ENCODE measurements at places on chromosomes 2 and 18. TPM values are rescaled to one million over a fixed set of nuclear protein-coding genes. Genes with fewer than 3 reads are reported as not detected.

The WDFY1 gene
- 44.7 TPM for total RNA-seq

The LMAN2L gene
- 15.2 TPM for total RNA-seq

DNA sequence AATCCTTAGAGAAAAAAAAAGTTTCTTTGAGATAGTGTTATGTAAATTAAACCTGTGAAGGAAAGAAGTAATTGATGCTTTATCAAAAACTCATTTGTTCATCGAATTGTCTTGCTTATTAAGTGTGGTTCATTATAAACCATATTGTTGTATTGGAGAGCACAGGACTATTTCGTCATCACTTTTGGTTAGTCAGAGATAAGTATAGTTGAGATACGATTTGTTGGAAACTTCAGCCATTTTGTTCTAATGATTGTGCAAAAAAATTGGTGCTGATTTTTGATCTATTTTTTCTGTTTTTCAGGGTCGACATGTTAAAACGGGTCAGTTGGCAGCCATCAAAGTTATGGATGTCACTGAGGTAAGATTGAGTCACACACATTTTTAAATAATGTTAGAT lies 92.9 kb downstream of the MAP4K4 start:
- peaks cover 7% of the 10 kb centered on the region for H3K4me1 ChIP-seq
- no peaks in the 10 kb centered on the region for H3K27me3 ChIP-seq
- H3K4me3 ChIP-seq, result no peak overlapping the region
- no peak overlapping the region for H3K27ac ChIP-seq

DNA sequence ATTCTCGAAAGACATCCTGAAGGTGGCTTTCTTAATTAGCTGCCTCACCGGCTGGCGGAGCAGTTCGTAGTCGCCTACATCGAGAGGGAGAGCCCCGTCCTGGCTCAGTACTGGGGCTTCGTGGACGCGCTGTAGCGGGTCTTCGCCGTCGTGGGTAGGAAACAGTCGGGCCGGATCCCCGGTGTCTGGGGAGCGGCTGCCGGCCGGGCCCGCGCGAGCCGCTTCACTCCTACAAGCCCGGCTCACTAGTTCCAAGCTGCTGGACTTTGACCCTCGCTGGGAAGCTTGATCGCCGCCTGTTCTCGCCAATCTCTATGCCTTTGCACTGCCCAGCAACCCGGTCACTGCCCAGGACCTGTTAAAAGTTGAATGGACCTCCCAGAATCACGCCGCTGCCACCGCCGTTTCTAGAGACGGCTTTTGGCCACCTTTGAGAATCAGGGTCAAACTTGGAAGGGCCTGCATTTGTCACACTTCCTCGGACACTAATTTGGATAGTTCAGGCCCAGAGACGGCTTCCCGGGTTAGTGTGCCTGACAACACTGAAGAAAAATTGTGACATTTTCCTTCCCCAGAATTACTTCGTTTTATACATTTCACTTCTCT lies 41.4 kb upstream of the AKAIN1 start:
- H3K4me3 ChIP-seq, result no peak overlapping the region
- no peaks in the 10 kb centered on the region for H3K27me3 ChIP-seq
- no peak overlapping the region for H3K27ac ChIP-seq
- DNase-seq, result no peak

GRCh38 chr2:174449033-174449432 lies 37.8 kb downstream of the GPR155 start:
- H3K27ac ChIP-seq, result no peak overlapping the region
- H3K4me1 ChIP-seq, result no peaks in the 10 kb centered on the region
- no peak overlapping the region for H3K4me3 ChIP-seq
- H3K36me3 ChIP-seq, result no peaks in the 10 kb centered on the region
- DNase-seq, result no peak
- no peaks in the 10 kb centered on the region for H3K27me3 ChIP-seq

DNA sequence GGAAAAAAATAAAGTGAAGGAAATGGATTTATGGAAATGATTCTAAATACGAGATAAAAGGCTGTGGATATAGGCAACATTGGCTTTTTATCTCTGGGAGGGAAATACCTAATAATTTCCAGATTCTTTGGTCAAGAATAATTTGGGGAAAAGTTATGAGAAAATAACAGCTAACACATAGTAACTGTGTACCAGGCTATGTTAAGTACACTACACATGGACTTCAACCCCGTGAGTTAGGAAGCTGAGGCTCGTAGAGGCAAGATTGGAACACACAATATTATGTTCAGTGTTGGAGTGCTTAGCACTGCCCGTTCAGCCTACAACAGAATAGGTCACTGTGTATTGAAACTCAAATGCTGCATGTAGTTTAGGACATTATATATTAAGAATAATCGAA lies 34.3 kb upstream of the GPD2 start:
- H3K27ac ChIP-seq, result no peak overlapping the region
- no peaks in the 10 kb centered on the region for H3K27me3 ChIP-seq
- DNase-seq, result no peak
- no peak overlapping the region for H3K4me3 ChIP-seq
